SHP77 treated with DMSO at 0.1 percent for 48 hours (cell line): ENCODE measurements at places on chromosomes 7 and 10.

GRCh38 chr7:142440906-142441411, 183.1 kb upstream of the PRSS58 start:
- no peak for DNase-seq

GRCh38 chr7:66748791-66749190, 8.3 kb downstream of the RABGEF1 start:
- DNase-seq = no peak

DNA sequence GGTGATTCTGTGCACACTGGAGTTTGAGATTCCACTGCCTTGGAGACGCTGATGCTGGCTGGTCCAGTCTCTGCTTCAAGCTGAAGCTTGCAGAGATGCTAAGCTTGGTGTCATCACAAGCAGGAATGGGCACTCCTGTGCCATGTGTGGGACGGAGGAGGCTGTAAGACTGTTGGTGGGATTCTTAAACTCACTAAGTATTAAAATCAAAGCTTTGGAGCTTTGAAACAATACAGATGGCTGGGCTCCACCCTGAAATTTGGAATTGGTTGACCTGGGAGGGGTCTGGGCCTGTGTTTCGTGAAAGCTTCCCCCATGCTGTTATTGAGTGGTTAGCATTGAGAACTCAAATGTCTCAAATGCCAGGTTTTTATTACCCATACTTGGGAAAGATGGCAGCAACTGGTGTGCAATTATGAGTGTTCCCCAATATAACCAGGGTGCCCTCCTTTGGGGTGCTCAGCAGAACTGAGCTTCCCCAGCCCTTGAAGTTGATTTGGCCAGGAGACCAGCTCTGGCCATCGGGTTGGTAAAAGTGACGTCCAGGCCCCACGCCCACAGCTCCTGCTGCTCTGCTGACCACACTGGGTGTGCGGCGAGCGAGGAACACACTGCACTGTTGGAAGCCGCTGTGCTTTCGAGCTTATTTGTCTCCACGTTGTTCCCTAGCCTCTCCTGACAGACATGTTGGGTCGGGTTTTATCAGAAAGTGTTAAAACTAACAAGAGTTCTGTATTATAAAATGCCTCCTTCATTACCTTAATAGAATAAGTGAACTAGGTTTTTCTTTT, 377.7 kb downstream of the GLRX3 start:
- DNase-seq = no peak

- DNase-seq = no peak
Observed at GRCh38 chr10:90342480-90342879, 515.4 kb downstream of the HTR7 start.
